M059J (cell line): ENCODE measurements at places on chromosomes 7 and 10.

GRCh38 chr10:30750971-30751677, 121.6 kb upstream of the LYZL2 start:
- DNase-seq = no peak

GRCh38 chr7:116809636-116810266, 52.6 kb upstream of the CAPZA2 start:
- DNase-seq = peak; percentile 81

DNA sequence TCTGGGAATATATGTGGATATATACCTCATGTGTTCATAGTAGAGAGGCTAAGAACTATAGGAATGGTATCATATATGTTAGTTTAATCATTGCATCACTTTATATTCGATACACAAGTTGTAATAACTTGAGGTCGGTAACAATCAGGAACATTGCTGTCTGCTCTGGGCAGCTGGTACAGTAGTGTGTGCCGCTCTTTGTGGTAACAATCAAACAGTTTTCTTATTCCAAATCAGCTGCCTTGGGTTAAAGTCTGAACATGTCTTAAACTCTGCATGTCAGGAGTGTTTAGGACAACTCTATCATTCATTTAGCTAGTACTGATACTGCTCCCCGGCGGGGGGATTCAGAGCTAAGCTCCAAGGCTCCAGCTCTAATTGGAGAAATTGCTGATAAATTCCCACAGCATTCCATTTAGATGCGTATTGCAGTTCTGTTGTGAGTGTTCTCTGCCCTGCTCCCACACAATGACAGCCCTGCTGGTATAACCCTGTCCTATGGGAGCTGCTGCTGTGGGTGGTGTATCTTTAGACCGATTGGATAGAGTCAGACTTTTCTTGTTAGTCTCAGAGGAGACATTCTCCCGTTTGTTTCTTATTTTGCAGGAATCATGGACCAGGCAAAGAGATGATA, 707.5 kb upstream of the FZD8 start:
- peak; percentile 88 for DNase-seq

GRCh38 chr10:88792661-88793060, 9.9 kb upstream of the LIPM start:
- DNase-seq = peak; percentile 83

DNA sequence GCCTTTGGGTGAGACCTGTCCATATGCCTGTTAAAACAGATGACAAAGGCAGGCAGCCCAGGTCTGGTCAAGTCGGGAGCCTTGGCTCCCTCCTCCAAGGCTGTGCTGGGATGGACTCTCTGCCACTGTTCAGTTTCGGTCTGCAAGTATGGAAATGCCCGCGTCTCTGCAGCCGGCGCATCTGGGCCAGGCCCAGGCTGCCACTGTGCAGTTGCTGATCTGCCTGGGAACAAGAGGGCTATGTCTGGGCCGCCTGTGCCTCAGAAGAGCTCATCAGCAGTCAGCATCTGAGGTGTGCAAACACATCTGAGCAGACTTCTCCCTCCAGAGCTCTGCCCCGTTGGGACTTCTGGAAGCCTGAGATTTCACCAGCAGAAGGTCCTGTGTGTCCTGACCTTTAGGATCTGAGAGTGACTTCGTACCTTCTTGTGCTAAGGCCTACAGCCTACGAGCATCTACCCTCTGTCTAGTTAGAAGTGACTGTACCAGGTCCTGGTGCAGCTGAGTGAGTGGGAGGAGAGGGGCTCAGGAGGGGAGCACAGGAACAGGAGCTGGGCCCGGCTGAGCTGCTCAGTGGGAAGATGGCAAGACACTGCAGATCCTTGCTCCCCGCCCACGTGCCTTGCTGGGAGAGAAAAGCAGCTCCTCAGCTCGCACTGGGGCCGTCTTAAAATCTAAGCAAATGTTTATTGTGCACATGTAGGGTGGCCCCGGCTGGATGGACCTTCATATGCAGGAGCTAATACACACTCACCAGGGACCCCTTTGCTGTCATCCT, 50.9 kb downstream of the DOCK1 start:
- no peak for DNase-seq

- DNase-seq = no peak
Measured at GRCh38 chr10:51196508-51197175, 122.4 kb downstream of the PRKG1 start.

DNA sequence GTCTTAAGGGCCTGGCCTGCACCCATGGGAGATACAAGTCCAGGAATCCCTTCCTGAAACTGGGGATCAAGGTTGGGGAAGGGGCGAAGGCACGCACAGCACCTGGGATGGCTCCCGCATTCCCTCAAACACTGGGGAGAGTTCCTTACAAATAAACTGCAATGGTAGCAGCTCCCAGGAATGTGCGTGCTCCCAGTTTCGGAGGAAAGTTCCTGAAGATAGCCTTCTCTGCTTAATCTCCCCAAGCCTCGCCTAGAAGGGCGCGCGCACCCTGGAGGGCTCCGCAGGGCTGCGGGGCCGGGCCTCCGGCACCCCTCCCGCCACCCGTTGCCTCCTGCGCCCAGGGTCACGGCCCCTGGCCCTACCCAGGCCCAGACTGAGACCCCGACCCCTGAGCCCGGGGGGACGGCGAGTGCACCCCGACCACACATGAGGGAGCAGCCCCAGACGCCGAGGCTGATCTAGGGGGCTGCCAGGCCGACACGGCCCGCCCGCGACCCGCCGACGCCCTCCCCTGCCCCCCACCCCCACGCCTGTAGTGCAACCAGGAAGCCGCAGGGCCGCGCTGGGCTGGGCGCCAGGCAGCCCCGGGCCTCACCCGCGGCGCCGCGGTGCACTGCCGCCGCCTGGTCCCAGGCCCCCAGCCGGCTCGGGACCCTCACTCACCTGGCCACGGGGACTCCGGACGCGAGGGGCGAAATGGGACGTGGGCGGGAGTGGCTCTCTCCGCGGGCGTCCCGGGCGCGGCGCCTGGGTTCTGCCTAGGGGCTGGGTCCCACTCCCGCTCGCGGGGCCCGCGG, 460 bp downstream of the ANXA11 start:
- DNase-seq = peak; percentile 32

- DNase-seq = no peak
Measured at GRCh38 chr7:150968056-150968733, 9.9 kb downstream of the KCNH2 start.

DNA sequence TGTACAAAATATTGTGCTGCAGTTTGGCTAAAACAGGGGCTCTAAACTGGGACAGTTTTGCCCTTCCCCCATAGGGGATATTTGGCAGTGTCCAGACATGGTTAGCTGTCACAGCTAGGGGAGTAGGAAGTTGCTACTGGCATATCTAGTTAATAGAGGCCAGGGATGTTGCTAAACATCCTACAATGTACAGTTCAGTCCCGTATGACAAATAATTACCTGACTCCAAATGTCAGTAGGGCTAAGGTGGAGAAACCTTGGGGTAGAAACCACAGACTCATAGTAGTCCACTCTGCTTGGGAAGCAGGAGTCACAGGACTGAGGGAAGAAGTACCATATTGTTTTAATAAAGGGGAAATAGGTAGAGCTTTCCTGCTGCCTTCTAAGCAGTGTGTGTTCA, 39.8 kb downstream of the WBP1L start:
- DNase-seq = no peak

- peak; percentile 77 for DNase-seq
Measured at GRCh38 chr7:106823631-106824030, 41.5 kb upstream of the PIK3CG start.

DNA sequence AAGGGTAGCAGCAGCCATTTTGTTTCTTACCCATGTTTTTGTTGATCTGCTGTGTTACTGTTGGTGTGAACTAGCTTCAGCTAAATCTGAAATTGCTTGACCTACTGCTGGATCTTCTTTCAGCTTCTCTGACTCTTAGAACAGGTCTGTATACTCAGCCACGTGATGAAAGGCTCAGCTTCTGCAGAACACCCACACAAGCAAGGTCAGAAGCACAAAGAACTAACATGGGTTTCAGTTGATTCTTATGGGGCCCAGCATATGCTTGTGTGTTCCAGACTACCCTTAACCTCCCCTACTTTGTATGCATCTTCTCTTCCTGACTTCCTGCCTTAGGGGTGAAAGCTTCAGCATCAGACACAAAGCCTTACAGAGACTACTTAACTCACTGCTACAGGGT, 186.8 kb downstream of the HGF start:
- DNase-seq = no peak

- no peak for DNase-seq
Measured at GRCh38 chr10:20623546-20623945, 273.6 kb downstream of the NEBL start.

GRCh38 chr10:90913774-90914420, 7.0 kb downstream of the ANKRD1 start:
- no peak for DNase-seq

GRCh38 chr7:42596737-42597136, 315.1 kb downstream of the C7orf25 start:
- DNase-seq = no peak

- DNase-seq = no peak
Measured at GRCh38 chr7:41994746-41995110, 242.3 kb downstream of the GLI3 start.
